ENCODE measurements at places on chromosomes 4 and X. TPM values are rescaled to one million over a fixed set of nuclear protein-coding genes. Genes with fewer than 3 reads are reported as not detected.

AMELX gene
- not detected for total RNA-seq

SSX2 gene
- total RNA-seq = not detected

CFAP47 gene
- total RNA-seq = not detected

FDCSP gene
- not detected for total RNA-seq

GAGE2A gene
- not detected for total RNA-seq

CLNK gene
- not detected for total RNA-seq

MID1 gene
- total RNA-seq = 18.0 TPM

All from fibroblast of the aortic adventitia (primary cell).